ENCODE measurements at places on chromosomes 3 and 15.

DNA sequence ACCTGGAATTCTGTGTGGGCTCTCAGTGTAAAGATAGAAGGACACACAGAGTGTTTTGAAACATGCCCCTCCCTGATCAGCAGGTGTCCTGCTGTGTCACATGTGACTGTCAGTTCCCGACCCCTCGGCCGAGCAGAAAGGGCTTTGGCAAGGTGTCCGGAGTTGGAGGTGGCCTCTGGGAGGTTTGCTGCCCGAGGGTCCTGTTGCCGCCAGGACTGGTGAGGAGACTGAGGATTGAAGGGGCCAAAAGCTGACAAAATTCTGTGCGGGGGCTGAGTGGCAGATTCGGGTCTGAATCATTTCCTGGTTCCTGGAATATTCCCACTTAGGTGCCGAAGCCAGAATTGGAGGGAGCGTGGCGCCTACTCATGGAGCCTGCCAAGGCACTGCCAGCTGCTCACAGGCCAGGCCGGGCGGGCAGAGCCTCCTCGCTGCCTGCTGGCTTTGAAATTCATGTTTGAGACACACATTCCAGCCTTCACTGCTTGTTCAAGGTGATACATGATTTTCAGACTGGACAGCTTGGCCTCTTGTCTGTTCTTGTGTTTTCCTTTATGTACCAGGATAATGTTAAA lies 83.8 kb downstream of the APBA2 start:
- DNase-seq: no peak

DNA sequence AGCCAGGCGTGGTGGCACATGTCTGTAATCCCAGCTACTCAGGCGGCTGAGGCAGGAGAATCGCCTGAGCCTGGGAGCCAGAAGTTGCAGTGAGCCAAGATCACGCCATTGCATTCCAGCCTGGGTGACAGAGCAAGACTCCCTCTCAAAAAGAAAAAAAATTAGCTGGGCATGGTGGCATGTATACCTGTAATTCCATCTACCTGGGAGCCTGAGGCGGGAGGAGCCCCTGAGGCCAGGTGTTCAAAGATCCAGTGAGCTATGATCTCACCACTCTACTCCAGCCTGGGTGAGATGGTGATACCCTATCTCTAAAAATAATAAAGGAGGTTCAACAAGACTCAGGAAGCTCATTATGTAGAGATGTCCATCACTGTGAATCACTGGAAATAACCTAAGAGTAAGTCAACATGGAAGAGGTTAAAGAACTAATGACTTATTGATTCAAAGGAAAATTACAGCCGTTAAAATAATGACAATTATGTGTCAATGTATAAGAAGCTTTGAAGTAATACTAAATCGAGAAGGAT lies 19.8 kb upstream of the RAB7A start:
- no peak for DNase-seq

- DNase-seq: no peak
These were observed 15.0 kb upstream of the PSMD6 start for GRCh38 chr3:64038253-64038767.

DNA sequence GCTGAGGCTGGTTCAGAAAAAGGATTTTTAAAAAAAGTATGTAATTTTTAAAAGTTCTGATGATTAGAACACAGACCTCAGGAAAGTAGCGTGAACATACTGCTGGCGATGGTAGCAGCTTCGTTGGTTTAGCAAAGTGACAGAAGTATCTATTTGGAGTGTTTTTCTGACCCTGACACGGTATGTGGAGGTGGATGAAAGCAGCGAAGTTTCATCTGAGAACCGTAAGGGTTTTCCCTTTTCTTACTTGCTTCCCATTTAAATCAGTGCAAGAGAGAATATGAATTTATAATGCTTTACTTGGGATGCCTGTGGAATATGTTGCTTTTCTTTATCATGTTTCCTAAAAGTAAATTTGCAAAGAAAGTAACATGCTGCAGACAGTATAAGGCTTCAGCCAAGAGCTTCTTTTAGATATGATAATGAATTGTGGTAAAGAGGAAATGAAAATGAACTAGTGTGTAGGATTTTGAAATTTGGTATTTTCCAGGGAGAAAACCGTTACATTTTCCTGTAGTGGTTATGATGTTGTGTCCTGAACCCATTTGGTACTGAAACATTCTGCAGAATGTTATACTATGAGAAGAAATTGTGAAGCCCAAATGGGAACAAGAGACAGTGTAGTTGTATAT lies 3.9 kb downstream of the CHST2 start:
- DNase-seq: no peak

- DNase-seq: no peak
These were observed 329.1 kb downstream of the RORA start for GRCh38 chr15:60899967-60900356.

DNA sequence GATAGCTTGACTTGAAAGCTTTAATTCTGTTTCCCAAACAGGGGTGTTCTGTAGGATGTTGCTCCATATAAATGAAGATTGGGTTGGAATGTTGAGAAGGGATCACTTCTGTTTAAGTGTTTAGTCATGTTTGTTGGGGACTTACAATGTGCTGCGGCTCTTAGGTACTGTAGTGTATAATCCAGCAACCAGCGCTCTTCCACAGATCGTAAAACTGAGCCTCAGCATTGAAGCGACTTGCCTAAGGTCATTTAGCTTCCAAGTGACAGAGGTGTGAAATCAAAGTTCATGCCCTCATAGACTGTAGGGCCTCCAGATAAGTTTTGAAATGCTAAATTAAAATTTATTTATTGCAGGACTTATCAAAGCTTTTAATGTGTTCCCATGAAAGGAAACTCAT lies 1.8 kb downstream of the MKRN2 start:
- DNase-seq: no peak

DNA sequence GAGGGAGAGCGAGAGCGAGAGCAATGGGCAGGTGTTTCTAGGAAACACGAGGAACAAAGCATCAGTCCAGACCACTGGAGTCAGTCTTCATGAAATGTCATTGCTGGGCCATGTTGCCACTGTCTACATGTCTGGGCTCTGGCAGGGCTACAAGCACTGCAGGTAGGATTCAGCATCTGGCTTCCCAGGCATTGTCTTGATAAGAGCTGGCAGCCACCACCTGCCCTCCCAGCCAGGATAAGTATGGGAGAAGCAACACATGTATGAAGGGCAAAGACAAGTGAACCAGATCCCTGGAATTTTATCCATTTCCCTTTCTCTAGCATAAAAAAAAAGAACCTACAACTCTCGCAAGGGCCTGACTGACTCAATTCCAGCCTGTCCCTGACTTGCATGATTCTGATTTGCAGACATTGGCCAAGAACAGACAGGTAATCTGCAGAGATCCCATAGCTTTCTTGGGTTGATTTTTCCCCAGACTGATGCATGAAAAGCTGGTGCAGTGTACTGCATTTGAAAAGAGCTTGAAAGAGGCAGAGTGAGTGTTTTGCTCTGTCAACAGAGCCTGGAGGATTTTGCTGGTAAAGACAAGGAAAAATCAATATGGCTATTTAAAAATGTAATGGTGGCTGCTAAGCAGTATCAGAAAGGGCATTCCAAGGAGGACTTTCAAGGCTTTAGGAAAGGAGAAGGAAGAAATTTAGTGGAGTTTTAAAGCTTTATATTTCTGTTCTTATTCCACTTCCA lies 157.2 kb upstream of the MYRIP start:
- no peak for DNase-seq

DNA sequence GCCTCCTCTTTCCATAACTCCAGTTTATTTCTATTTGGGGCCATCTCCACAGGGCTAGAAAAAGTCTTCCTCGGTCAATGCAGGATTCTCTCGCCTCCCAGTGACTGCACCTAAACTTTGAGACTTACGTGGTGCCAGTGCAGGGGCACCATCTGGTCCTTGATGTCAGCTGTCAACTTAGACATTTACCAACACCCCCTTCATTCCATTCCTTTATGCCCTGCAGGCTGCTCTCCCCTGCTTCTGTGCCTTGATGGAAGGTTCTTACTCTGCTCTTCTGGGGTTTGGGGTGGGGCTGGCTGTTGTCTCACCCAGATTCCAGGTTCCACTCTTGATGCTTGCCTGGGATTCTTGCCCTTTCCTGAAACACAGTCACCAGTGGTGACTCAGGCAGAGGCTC lies 101.8 kb downstream of the ST8SIA2 start:
- no peak for DNase-seq

DNA sequence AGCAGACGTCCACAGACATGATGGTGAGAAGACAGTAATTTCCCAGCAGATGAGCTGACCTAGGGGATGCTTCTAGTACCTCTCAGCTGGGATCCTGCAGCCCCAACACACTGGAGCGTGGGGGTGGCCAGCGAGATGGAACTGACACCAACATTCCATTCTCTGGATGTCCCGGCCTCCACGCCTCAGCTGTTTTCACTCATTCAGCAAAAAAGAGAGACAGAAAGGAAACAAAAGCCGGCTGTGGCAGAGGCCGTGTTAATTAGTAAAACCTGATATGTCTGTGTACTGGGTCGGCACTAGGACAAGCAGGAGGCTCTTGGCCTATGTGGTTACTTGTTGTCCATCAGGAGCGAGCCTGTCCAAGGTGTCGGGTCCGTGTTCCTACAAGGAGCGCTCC lies 82.6 kb upstream of the MYZAP start:
- DNase-seq: no peak

GRCh38 chr3:168223085-168223484 lies 127.4 kb upstream of the GOLIM4 start:
- no peak for DNase-seq

DNA sequence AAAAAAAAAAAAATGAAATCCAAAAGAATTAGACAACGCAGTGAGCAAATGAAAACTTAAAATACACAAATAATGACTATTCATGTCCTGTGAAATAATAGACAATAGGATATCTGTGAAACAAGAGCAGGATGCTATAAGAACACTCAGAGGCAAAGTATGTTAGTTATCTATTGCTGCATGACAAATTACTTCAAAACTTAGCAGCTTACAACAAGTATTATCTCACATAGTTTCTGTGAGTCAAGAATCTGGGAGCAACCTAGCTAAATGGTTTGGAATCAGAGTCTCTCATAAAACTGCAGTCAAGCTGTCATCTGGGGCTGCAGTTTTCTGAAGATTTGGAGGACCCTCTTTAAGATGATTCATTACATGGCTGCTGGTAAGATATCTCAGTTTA lies 36.5 kb upstream of the ZMAT3 start:
- no peak for DNase-seq

DNA sequence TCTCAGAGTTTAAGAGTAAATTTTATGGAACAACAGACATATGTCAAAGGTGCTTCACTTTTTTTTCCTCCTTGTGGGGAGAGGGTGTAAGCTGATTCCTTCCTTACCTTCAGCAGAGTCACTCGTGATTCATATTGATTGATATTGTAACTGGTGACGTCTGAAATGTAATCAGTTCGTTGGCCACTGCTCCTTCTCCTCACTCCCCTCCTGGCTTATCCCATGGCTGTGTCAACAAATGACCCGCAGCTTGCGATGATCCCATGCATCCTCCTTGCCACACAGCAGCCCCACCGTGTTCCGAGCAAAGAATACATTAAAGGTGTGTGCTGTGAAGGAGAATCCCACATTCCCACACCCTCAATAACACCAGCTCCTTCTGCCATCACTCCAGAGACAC lies 7.3 kb downstream of the MGLL start:
- DNase-seq: no peak

GRCh38 chr15:45799508-45799907 lies 164.7 kb downstream of the SQOR start:
- DNase-seq: no peak

DNA sequence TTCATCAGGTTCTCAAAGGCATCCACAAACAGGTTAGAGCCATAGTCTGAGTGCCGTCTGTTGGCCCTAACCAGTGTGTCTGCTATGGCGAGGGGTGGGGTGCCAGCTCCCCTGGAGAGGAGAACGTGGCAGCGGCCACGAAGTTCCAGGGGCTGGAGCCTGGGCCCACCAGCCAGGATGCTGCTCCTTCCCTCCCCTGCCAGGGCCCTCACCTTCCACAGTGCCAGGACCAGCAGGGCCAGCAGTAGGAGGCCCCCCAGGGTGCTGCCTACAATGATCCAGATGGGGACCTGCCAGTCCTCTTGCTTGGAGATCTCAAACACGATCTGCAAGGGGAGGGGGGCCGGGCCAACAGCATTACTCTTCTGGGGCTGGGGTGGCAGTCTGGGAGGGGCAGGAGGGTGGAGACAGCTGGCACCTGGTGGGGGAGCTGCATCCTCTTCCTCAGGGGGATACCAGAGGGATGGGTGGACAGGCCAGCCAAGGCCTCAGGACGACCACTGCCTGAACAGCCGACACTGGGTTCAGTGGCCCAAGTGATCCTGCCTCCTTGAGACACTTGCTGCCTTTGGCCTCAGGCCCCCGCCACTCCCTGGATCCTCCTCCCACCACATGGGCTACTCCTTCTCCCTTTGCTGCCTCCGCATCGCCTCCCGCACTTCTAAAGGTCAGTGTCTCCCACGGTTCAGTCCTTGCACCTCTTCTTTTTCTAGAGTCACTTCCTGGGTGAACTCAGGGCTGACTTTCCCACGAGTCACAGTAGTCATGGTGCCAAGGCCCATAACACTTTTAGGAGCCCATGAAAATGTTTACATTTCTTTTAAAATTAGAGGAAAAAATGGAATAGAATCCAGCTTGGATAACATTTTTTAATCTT lies 26.3 kb downstream of the FEM1B start:
- DNase-seq: no peak

- no peak for DNase-seq
These were observed 85.0 kb downstream of the FAM81A start for GRCh38 chr15:59522988-59523461.

- DNase-seq: no peak
These were observed 7.0 kb downstream of the ADIPOQ start for GRCh38 chr3:186849374-186849975.
